NCI-H1436 treated with DMSO at 0.1 percent for 48 hours (cell line): ENCODE measurements at places on chromosomes 1 and 21.

GRCh38 chr1:192880231-192880630 is 71.4 kb downstream of the RGS2 start:
- no peak for DNase-seq

GRCh38 chr1:231011963-231012362 is 28.1 kb downstream of the FAM89A start:
- no peak for DNase-seq

DNA sequence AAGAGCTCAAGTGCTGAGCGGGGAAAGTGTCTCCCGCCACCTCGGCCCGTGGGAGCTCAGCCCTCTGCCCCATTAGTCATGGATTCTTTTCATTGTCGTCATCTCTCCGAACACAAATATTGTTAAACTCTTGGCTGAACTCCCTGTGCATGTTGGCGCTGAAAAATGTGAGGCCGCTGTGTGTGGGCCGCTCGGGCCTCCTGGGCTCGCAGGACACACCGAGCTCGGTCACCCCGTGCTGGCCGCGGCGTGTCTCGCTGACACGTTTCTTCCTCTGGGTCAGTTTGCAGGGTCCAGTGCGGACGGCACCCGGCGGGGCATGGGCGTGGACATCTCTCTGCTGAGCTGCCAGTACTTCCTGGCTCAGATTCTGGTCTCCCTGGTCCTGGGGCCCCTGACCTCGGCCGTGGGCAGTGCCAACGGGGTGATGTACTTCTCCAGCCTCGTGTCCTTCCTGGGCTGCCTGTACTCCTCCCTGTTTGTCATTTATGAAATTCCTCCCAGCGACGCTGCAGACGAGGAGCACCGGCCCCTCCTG is 25.6 kb downstream of the SLC45A1 start:
- no peak for DNase-seq

GRCh38 chr1:12087797-12088314 is 24.8 kb downstream of the TNFRSF8 start:
- DNase-seq = no peak

- peak; percentile 46 for DNase-seq
Observed at GRCh38 chr1:67850151-67850551, 16.9 kb upstream of the GNG12 start.

DNA sequence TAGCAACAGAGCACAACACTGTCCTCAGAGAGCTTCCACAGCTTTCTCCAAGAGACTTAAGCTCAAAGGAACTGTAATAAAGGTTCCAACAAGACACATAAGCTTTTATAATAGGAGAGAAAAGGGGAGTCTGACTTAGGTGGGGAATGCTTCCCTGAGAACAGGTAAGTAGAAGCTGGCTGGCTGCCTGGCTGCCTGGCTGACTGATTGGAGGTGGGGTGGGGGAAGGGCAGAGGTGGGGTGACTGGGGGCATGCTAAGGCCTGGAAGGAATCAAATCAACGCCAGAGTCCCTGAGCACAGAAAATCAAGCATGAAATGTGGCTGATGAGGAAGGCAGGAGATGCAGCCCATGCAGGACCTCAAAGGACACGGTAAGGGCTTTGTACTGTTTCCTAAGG is 45.8 kb downstream of the DMAP1 start:
- no peak for DNase-seq

GRCh38 chr1:156768610-156769295 is 1.4 kb downstream of the PRCC start:
- no peak for DNase-seq

DNA sequence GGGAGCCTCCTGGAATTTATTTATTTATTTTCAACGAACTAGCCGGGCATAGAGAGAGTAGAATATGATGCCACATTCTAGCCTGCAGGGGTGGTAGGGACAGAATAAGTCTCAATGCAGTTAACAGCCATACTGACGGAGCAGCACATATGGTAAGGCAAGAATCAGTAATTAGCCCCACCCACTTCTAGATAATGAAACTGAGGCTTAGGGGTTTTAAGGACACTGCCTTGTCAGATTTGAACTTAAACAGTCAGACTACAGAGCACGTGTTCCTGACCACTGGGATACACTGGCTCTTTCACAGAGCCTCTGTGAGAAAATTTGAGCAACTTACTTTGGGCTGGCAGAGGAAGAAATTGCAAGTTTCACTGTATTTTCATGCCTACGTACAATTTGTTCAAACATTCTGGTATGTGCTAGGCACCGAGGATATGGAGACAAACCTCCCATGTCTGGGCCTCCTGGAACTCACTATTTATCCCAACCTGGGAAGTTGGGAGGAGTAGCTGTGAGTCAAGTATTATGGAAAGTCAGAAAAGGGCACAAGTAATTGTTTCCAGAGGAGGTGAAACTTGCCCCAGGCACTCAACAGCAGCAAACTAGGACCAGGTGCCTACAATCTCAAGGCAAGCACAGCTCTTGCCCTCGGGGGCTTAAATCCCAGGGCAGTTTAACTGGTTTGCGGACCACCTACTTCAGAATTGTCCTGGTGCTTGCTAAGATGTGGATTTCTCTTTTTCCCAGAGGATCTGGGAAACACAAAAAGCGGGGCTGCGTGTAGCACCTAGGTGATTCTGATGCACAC is 1.6 kb upstream of the CLIC4 start:
- DNase-seq = no peak

DNA sequence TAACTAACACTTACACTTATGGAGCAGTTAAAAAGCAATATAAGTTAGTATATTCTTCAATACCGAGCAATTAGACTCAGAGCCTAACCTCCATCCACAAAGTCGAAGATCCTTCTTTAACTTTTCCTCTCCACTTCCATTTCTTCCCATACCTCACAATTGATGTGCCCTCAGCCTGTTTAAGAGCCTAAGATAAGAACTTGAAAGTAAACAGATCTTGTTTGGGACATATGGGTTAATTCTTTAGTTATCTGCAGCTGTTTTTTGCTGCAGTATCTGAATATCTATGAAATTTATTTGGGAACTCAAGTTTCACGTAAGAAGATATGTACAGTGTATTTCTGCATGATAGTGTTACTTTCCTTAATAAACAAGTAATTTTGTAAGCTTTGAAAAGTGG is 51.5 kb downstream of the MIGA1 start:
- no peak for DNase-seq

GRCh38 chr1:162035241-162035640 is 11.6 kb upstream of the OLFML2B start:
- DNase-seq = no peak

GRCh38 chr1:116316373-116316772 is 56.7 kb upstream of the ATP1A1 start:
- no peak for DNase-seq

DNA sequence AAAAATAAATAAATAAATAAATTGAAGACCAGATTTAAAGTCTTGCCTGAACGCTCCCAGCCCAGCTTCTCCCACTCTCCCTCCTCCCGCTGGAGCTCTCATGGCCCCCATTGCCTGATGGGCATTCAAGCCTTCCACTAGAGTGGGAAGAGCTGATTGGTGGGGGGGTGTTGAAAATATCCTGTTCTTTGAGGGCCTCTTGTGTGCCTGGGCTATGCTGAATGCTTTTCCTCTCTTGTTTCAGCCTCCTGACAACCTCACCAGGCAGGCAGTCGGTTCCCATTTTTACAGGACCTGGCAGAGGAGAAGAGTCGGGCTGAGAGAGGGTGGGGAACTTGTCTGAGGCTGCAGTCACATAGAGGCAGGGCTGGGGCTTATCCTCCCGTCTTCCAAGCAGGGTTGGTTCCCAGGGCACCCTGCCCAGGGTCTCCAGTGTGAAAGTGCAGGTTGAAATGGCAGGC is 59.2 kb upstream of the SSBP3 start:
- DNase-seq = no peak

GRCh38 chr1:116003823-116004222 is 27.5 kb downstream of the SLC22A15 start:
- no peak for DNase-seq

- no peak for DNase-seq
Observed at GRCh38 chr1:215539803-215540570, 27.1 kb upstream of the KCTD3 start.

DNA sequence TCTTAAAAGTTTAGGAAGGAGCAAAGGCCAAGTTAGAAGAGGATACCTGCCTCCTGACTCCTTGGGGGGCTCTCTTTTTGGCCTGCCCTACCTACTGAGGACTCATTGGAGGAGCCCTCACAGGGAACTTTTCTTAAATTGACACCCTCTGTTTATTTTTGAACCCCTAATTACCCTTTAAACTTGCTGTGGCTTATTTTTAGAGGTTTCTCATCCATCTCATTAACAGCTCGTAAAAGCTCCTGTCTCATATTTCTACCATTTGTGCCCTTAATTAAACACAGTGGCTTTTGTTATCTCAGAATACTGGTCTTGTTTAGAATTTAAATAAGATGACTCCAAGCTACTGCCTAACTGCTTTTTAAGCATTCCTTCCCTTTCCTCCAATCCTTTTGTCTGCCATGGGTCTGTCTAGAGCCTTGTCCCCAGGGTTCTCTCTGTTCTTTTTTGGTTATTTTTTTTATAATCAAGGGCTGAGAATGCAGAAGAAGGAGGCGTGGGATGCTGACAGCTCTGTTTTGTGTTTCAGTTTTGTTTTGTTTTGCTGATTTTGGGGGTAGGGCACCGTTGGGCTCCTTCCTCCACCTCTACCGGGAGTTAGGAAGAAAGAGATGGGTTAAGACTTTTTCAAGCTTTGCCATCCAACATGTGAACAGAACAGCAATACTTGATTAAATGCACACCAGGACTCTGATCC is 78.0 kb downstream of the SYT6 start:
- DNase-seq = no peak

- no peak for DNase-seq
Observed at GRCh38 chr1:173866413-173867115, 1.2 kb downstream of the GAS5 start.

DNA sequence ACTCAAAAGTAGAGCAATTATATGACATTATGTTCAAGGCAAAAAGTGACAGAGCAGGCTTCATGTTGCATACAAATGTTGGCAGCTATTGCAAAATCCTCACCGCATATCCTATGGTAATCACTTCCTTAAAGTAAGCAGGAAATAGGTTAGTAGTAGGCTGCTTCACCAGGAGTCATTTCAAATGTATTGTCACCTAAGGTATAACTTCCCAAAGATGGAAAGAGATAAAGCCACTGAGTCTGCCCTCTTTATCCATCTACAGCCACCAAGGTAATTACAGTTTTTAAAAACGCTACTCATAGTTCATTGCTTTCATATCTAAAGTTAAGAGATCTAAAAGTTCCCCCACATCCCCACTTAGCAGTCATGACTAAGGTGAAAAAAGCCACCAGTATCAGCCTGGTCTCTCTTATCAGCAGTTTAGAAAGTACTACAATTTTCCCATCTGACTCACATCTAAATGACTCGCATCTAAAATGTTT is 31.6 kb upstream of the UBE2U start:
- DNase-seq = no peak

DNA sequence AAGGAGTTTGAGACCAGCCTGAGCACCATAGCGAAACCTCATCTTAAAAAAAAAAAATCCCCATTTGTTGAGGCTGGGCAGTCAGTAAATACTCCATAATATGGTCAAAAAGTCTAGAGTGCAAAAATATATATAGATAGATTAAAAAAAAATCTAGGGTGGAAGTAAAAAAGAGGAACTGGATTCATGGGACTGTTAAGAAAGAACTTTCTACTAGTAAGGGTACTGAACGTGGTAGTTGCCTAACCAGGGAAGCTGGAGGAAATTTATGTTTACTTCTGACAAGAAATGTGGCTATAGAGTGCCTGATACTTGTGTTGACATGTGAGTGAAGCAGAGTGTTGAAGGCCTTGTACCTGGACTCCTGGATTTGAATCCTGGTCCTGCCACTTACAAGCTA is 265.9 kb upstream of the FAM78B start:
- no peak for DNase-seq

GRCh38 chr1:14756589-14757285 is 158.3 kb downstream of the KAZN start:
- DNase-seq = no peak

- no peak for DNase-seq
Observed at GRCh38 chr1:116753312-116753711, 918 bp upstream of the CD2 start.

GRCh38 chr21:34544032-34544496 is 32.1 kb upstream of the KCNE1 start:
- DNase-seq = no peak

DNA sequence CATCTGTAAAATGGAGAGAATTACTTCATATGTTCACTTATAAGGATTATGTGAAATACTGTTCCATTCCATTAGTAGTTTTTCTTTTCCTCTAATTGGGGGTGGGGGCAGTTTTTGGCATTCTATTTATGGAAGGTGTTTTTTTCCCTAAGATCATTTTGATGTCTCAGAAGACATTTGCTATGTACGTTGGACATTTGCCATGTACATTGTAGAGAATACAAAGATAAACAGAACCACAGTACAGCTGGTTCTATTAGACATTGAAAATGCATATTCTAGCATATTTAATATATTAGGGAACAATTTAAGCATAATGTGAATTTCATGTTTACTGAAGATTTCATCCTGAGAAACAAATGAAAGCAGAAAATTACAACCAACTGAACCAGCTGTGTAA is 98.5 kb downstream of the PTBP2 start:
- DNase-seq = no peak

DNA sequence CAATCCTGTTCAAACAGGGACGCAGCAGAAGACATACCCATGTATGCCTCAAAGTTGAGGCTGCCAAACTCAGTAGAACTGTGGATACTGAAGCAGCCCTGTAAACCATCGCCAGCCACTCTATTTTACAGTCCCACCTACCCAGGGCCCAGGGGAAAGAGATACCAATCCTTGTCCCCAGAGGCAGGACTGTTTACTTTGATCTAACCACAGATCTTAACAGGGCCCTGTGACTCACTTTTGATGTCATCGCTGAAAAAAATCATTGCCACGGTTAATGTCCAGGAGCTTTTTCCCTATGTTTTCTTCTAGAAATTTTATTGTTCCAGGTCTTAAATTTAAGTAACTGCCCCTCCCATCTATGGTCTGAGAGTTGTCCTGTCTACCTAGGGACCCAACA is 538.4 kb upstream of the NCAM2 start:
- DNase-seq = no peak

- peak; percentile 39 for DNase-seq
Observed at GRCh38 chr1:46466477-46467182, 23.0 kb upstream of the DMBX1 start.

- no peak for DNase-seq
Observed at GRCh38 chr1:203473781-203474305, 1.8 kb upstream of the PRELP start.

DNA sequence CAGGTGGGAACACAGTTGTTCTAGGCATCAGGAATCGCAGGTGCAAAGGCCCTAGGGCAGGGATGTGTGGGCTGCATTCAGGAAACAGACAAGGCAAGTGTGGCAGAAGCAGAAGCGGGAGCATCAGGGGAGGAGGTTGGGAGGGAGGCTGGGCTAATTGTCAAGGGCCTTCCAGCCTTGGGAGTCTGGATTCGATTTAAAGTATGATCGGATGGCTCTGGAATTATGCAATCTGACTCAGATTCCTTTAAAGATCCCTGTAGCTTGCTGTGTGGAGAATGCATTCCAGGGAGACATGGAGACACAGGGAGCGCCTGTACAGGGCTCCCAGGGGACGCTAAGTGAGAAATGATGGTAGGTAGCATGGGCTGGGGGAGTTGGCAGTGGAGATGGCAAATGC is 86.5 kb downstream of the LACTBL1 start:
- no peak for DNase-seq

GRCh38 chr1:240033406-240033805 is 58.3 kb upstream of the FMN2 start:
- DNase-seq = no peak
